ENCODE measurements at places on chromosomes 2 and 18.

DNA sequence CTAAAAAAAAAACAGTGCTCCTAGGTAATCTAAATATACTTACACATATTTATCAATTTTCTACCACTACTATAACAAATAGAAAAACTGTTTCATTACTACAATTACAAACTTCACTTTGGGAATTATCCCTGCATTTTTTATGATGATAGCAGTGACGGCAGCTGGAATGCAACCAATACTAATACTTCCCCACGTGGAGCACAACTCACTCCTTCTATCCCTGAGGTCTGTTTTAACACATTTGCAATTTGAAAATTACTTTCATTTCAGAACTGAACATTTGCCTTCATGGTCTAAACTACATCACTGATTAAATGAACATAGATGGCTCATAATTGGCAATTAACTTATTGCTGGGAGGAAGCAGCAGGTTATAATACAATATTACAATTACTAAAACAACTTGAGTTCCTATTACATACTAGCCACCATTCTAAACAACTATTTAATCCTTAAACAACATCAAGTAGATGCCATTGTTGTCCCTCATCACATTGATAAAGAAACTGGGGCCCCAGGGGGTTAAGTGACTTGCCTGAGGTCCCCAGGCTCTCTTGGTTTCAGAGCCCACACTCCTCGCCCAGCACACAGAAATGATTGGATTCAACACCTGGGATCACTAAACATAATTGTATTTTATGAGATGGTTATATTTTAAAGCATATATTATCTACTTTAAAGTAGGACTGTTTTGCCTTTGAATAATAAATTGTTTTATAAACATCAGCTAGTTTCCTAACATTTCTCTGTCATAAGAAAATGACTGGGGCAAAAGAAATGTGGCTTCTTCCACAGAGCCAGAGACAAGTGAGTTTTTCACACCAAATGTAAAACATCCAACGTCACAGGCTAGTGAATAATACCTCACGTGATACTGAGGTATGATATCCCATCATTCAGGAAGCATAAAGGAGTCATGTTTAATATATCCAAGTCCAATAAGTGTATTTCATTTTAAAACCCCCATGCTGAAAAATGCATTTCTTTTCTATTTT, 6.2 kb downstream of the COLEC12 start:
- DNase-seq, result no peak

DNA sequence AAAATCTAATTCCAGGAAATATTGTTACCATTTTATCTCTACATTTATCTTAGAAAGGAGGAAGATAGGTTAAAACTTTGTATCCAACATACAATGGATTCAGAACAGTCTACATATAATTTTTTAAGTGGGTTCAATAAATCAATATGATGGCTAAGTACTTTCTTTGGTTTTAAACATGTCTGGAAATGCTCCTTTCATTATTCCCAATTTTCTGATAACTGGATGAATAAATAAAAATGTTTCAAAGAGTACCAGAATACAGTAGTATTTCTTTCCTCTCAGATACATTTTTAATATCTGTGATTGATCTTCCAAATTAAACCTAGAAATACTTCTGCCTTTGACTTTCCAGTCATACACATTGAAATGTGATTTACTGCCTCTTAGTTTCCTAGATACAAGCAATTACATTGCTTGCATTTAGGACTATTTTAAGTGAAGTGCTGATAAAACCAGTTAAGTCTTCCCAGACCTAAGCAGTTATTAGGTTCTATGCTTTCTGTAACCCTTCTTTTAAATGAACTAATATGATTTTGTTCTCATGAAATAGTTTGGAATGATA, 283.5 kb downstream of the CCDC178 start:
- no peak for DNase-seq

DNA sequence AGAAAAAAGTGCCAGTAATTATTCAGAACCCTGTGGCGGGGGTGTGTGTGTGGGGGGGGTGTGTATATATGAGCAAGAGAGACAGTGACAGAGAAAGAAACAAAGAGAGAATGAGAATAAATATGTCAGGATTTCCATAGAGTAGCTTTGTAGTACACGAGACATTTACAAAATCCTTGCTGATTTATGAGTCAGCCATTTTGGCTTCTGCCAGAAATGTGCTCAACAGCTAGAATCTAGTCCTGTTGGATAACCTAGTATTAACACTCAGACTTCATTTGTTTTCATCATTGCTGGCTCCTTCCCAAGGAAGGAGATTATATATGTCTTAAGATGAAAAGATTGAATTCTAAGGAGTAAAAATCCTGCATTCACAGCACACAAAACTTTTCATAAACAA, 140.5 kb upstream of the HNRNPA3 start:
- no peak for DNase-seq

GRCh38 chr2:165818920-165819319, 24.9 kb upstream of the GALNT3 start:
- DNase-seq, result no peak

GRCh38 chr2:40559175-40559574, 107.3 kb upstream of the SLC8A1 start:
- no peak for DNase-seq

- DNase-seq, result peak; percentile 46
Measured at GRCh38 chr2:218396688-218397462, 2.8 kb upstream of the CTDSP1 start.

- no peak for DNase-seq
Measured at GRCh38 chr18:21980744-21981143, 188.6 kb upstream of the GATA6 start.

GRCh38 chr2:149098701-149099100, 60.2 kb downstream of the LYPD6B start:
- no peak for DNase-seq

DNA sequence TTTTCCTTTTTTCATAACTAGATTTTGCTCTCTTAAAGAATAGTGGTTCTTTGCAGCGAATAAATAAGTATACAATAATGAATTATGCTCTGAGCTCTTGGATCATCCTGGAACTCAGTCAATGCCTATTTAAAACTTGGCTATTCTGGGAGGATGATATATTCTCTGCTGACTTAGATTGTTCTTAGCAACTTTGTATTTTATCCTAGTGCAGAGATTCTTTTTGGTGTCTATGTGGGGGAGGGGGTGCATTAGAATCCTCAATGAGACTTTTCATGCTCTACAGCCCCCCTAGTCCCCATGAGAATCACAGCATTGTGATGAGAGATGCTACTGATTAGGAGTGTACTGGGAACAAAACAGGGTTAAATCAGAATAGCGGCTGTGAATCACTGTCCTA, 8.8 kb upstream of the FAM98A start:
- no peak for DNase-seq

DNA sequence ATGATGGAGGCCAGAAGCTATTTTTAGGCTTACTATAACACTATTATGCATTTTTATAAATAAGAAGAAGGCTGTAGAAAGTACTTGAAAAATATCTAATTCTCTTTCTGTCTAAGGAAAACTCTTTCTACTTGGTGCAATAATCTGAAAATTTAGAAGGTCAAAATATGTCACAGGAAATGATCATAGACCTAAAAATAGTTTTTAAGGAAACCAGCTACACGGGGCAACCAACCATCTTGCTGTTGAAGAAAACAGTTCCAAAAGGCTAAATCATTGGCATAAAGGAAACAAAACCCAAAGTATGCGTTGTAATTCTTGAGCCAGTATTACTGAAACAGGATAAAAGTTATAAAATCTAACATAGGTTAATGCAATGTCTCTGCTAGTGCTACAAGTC, 40.2 kb downstream of the SOCS6 start:
- DNase-seq, result no peak

- DNase-seq, result no peak
Measured at GRCh38 chr2:63667132-63667700, 78.5 kb downstream of the MDH1 start.

DNA sequence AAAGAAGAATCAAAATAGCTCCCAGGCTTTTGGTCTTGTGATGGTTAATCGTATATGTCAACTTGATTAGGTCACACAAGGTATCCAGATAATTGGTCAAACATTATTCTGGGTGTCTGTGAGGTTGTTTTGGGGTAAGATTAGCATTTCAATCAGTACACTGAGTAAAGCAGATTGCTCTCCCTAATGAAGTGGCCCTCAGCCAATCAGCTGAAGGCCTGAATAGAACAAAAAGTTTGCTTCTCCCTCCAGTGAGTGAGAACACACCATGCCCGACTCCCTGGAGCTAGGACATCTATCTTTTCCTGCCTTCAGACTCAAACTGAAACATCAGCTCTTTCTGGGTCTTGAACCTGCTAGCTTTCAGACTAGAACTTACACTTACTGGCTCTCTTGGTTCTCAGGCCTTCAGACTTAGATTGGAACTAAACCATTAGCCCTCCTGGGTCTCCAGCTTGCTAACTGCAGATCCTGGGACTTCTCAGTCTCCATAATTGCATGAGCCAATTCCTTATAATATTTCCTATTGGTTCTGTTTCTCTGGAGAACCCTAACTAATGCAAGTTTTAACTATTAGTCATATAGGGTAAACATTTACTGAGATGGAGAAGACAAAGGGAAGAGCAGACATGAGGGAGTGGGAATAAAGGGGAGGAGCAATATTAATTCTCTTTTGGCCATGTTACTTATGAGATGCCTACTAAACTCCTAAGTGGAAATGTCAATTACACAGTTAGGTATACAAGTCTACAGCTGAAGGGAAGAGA, 25.5 kb downstream of the LNPK start:
- DNase-seq, result no peak

- no peak for DNase-seq
Measured at GRCh38 chr2:95002498-95002897, 23.0 kb upstream of the MAL start.

GRCh38 chr18:11861583-11862288, 10.5 kb downstream of the CHMP1B start:
- no peak for DNase-seq

- no peak for DNase-seq
Measured at GRCh38 chr2:218382785-218383184, 712 bp downstream of the SLC11A1 start.

- DNase-seq, result no peak
Measured at GRCh38 chr2:25339211-25339674, 2.5 kb downstream of the DNMT3A start.

DNA sequence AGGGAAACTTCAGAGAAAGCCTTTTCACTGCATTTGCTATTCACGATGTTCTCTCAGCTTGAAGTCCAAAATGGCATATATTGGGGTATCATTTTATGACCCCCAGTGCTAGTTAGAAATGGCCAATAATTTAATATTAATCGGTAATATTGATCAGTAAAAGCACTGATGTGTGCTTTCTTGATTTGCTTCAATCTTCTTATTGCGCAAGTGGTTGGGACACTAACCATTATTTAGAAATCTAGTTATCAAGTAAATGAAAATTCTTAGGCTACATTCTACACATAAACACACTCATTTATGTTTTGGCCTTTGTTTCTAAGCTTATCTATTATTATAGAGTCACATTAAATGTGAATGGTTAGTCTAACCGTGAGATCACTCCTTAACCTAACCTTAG, 49.7 kb upstream of the VWC2L start:
- no peak for DNase-seq

GRCh38 chr2:212030709-212031108, 507.9 kb downstream of the ERBB4 start:
- no peak for DNase-seq

DNA sequence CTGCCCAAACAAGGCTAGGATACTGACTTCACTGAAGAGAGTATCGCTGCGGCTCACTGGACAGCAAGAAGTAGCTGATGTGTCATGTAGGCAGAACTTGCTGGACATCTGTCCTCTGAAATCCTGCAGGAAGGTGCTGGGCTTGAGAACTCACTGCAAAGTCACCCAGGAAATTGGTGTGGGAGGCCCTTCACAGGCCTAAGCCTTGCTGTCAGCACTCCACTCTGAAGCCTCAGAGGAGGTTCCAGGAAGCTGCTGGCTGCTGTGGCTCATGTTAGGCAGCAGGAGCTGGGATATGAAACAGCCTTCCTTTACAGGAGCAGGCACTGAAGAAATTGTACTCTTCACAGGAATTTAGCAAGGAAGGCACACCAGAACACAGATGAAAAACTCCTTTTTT, 88.3 kb upstream of the CCDC68 start:
- DNase-seq, result no peak

DNA sequence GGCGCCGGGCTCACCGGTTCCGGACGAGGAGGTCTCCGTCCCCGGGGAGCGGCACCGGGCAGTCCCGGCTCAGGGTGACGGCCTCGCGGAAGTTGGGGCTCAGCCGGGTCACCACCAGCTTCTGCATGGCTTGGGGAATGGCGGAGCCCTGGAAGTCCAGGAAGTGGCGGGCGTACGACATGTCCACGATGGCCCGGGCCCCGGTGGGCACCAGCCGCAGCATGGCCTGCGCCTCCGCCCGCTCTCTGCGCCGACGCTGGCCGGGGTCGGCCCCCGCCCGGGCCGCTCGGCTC, 157 bp downstream of the PTGR3 start:
- DNase-seq, result no peak

DNA sequence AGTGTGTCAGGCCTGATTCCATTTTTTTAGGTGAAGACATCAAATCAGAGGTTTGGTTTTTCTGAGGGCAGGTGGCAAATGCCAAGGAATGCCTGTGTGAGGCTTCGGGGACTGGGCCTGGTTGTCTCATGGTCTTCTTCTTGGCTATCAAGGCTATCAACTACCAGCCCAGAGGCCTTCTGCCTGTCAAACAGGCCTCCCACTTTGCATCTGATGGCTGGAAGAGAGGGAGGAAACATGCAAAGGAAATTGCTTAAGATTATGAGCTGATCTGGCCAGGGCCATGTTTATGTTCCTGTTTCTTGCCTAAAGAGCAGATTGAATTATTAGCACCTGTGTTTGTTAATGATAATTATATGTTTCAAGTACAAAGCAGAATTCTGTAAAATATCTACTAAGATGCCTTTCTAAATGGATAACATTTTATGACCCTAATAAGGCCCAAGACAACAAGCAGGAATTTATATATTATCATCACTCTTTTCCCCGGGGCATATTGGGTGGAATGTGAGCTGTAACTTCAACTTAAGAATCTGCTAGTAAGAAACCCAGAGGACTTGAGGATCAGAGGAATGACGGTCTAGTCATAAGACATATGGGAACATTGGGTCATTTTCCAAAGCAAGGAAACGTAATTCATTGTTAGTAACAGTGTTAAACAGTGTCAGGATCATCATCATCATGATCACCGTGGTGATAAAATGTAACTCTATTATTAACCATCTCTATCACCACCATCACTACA, 123.2 kb downstream of the LYPD6B start:
- peak; percentile 91 for DNase-seq

DNA sequence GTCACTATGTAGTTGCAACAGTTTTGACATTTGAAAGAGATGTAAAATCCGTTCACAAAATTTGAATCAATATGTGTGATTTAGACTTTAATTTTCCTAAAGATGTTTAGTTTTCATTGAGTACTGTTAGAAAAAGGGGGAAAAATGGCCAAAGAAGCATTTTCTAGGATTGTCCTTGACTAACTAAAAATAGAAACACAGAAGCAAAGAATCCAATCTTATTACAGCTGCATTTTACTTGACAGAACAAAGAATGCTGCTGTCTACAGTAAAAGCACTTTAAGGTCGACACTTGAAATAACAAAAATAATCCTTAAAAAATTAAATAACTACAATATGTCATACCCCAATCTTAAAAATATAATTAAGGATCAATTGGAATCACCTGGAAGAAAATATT, 48.9 kb downstream of the FRZB start:
- DNase-seq, result no peak

GRCh38 chr2:67309281-67309680, 87.9 kb upstream of the ETAA1 start:
- DNase-seq, result no peak

Measured in AML-193 (cell line).